Neural crest cell (in vitro differentiated cells): ENCODE measurements at places on chromosomes 3 and 15.

DNA sequence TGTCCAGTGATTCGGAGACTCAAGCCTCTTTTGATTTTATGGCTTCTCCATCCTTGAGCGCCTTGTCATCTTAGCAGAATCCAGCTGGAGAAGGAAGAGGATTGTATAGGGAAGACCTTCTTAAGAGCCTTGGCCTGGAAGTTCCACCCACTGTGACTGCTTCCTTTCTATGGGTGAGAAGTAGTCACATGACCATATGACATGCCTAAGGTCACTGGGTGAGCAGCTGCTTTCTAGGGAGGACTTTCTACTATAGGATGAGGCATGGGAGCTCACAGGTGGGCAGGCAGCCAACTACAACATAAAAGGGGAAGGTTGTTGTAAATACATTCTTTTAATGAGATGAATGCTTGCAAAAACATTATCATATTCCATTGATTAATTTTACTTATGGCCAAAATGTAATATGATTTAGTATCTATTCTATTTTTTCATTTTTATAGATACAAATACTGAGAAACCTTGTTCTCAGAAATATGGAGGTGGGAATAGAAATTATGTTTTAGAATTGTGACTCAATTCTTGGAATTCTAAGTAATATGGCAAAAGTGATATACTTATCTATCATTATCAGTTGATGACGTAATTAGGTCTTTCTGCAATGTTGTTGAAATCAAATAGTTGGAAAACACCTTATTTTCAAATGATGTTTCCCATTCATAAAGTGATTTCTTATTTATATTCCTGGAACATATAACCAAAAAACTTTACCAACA, 53.6 kb upstream of the MINAR1 start:
- no peak for DNase-seq

- no peak for DNase-seq
Measured at GRCh38 chr3:77456906-77457305, 417.0 kb downstream of the ROBO2 start.

DNA sequence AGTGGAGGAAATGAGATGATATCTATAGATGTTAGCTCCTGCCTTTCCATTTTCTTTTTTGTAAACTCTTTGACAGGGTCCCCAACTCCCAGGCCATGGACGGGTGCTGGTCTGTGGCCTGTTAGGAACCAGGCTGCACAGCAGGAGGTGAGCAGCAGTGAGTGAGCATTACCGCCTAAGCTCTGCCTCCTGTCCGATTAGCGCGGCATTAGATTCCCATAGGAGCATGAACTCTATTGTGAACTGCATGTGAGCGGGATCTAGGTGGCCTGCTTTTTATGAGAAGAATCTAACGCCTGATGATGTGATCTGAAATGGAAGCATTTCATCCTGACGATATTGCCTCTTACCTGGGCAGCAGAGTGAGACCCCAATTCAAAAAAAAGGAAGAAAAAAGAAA, 56.8 kb upstream of the CHD2 start:
- DNase-seq, result no peak

GRCh38 chr3:41065340-41065739, 134.0 kb upstream of the CTNNB1 start:
- no peak for DNase-seq

DNA sequence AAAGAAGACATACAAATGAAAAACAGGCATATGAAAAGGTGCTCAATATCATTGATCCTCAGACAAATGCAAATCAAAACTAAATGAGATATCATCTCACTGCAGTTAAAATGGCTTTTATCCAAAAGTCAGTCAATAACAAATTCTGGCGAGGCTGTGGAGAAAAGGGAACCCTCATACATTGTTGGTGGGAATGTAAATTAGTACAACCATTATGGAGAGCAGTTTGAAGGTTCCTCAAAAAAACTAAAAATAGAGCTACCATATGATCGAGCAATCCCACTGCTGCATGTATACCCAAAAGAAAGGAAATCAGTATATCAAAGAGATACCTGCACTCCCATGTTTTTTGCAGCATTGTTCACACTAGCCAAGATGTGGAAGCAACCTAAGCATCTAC, 165.8 kb downstream of the PLCL2 start:
- DNase-seq, result no peak

- peak; percentile 22 for DNase-seq
Measured at GRCh38 chr3:129121016-129121791, 400 bp downstream of the RAB43 start.

DNA sequence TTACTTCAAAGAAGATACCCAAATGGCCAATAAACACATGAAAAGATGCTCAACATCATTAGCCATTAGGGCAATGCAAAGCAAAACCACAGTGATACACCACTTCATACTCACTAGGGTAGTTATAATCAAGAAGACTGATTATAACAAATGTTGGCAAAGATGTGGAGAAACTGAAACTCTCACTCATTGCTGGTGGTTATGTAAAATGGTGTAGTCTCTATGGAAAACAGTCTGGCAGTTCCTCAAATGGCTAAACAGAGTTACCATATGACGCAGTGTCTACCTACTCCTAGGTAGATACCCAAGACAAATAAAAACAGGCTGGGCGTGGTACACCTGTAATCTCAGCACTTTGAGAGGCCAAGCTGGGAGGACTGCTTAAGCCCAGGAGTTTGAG, 3.5 kb upstream of the ZFAND6 start:
- no peak for DNase-seq

DNA sequence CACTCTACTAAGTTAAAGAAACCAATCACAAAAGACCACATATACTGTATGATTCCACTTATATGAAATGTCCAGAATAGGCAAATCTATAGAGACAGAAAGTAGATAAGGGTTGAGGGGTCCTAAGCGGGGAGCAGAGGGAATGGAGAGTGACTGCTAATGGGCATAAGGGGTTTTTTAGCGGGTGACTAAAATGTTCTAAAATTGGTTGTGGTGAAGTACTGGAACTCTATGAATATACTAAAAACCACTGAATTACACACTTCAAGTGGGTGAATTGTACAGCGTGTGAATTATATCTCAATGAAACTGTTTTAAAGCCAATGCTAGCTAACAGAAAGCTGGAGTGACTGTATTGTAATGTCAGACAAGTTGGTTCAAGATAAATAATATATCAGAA, 33.3 kb downstream of the KPNA1 start:
- DNase-seq, result no peak

DNA sequence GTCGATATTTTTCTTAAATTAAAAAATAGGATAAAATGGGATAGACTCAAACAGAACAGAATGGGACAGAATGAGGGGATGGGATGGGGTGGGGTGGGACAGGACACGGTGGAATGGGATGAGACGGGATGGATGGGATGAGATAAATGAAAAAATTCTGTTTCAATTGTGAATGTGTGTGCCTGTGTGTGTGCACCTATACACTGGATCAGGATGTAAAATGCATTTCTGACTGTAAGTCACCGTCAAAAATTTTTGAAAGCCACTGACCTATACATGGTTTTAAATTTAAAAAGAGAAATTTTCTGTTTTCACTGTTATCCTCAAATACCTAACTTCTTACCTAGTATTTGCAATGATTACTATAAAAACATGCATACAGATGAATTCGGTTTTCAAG, 108.7 kb upstream of the UBE2E2 start:
- no peak for DNase-seq

DNA sequence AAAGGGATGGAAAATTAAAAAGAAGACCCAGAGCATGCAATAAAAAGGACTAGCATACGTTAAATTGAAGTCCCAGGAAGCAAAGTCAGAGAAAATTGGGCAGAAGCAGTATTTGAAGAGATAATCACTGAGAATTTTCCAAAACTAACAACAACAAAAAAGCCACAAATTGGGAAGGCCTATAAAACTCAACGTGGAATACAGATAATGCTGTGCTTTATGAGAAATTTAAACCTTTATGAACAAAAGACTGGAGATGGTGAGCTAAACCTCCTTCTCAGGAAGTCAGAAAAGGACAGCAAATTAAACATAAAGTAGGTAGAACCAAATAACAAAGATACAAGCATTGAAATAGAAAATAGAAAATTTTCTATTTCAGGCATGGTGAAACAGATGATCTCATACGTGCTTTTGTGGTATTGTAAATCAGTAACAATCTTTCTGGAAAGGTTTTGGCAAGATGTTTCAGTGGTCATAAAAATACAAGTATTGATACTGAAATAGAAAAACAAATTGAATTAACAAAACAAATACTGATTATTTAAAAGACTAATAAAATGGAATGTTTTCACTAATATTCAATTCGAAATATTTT, 55.6 kb downstream of the LYSMD4 start:
- no peak for DNase-seq

DNA sequence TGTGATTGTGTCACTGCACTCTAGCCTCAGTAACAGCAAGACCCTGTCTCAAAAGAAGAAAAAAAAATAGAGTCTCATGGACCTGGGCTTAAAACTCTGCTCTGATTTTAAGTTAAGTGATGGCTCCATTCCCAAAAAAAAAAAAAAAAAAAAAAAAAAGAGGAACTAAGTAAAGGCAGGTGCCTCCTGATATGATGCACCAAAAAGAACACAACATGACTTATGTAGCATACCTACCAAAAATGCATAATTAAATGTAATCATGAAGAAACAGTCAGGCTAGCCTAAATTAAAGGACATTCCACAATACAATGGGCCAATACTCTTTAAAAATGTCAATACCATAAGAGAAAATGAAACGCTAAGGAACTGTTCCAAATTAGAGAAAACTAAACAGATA, 5.4 kb upstream of the IREB2 start:
- DNase-seq, result no peak

DNA sequence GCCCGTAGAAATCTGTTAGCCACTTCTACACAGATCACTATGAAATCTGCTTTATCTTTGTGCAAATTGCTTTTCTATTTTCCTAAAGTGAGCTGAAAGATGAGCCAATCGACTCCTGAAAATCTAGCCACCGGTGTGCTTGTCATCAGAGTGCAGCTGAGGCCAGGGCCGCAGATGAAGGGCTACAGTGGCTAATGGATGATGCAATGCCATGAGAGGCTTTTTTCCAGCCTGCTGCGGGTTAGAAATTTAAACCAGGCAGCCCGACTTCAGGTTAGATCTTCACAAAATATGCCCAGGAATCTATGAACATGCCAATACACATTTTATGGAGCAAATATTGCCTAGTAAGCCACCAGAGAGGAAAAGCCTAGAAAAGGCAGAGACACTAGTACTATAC, 948.2 kb upstream of the CFAP20DC start:
- DNase-seq, result no peak

DNA sequence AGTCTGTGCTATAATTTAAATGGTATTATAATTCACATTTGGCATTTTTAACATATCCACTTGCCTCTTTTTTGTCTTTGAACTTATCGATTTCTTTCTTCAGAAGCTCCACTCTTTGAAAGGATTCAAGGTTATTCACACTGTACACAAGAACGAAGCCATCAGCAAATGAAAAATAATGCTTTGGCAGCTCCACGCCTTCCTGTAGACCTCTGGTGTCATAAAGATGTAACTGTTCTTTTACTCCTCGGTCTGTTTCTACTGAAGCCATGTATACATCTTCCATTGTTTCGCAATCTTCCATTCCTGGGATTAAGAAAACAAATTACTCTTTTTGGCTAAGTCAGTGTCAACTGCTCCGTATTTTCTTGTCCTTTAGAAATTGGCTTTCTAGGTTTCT, 16.0 kb downstream of the NKIRAS1 start:
- DNase-seq, result no peak

DNA sequence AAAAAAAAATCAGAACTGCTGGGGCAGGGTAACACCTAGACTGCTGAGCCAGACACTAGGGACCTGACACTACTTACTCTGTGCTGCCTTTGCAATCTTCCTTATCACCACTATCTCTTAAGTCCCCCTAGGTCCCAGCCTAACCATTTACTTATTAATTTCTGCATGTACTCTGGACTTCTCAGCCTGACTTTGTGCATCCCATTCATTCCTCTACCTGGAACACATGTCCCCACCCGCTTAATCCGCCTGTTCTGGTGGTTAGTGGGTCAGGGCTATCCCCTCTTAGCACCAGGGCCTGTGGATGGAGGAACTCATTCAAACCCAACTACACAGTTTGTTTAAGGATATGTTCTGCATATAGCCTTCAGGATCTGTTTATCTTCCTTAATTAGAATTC, 5.0 kb upstream of the CACNA1D start:
- DNase-seq, result no peak

GRCh38 chr3:54596087-54596486, 331.8 kb downstream of the LRTM1 start:
- no peak for DNase-seq

DNA sequence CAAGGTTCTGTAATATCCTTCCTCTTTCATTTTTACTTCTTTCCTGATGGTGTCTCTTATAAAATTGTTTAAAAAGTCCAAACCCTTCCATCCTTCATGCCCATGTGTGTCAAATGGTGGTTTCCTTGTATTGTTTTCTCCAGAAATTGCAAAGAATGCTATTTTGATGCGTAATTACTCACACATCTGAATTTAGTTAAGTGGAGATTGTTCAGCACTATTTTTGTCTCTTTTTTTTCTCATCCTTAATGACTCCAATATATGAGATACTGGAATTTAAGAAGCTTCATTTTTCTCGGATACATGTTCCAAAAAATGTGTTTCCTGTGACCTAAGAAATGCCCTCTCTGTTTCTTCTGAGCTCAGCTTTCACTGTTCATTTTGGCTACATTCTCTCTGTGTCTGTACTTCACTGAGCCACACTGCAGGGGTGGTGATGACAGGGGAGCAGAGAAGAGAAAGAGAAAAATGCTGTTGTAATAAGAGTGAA, 799.8 kb downstream of the DIPK2A start:
- DNase-seq, result no peak

- no peak for DNase-seq
Measured at GRCh38 chr15:77037388-77038209, 33.3 kb downstream of the TSPAN3 start.

- DNase-seq, result no peak
Measured at GRCh38 chr3:5258526-5258925, 71.0 kb downstream of the EDEM1 start.

DNA sequence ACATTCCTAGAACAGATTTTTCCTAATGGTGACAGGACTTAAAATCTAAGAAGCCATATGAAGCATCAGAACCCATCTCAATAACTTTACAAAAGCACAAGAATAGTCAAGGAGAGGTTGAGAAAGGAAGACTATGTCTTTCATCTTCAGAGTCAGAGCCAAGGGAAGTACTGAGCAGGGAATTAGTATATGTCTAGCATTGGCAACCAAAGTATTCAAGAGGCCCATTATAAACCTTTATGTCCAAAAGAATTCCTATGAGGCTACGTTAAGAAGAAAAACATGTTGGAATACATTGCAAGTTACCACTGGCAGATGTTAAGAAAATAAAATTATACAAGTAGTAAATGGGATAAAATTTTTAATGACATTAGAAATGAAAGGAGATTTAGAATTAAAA, 150.5 kb downstream of the MAGI1 start:
- DNase-seq, result no peak

DNA sequence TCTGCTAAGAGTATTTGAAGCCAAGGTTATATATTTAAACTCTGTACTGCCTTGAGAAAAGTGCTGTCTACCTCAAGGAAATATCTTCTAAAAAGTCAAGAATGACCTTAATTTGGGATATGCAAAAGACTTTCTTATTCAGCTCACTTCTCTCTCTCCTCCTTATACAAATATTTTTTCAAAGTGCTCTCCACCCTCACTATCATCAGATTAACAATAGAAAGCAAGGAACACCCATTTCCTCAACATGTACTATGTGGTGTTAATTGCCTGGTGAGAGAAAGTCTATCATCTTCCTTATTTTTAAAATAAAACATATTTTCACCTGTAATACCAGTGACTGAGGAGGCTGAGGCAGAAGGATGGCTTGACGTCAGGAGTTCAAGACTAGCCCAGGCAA, 44.4 kb upstream of the RSL24D1 start:
- no peak for DNase-seq

- DNase-seq, result no peak
Measured at GRCh38 chr3:16406579-16406978, 106.9 kb downstream of the RFTN1 start.
